ENCODE measurements at places on chromosomes 2 and 18. TPM values are rescaled to one million over a fixed set of nuclear protein-coding genes. Genes with fewer than 3 reads are reported as not detected.

ASIC4 gene
- 0.32 TPM for total RNA-seq

HK2 gene
- 17.2 TPM for total RNA-seq

TLX2 gene
- total RNA-seq: not detected

C1QL2 gene
- not detected for total RNA-seq

CYP27A1 gene
- total RNA-seq: 17.4 TPM
